ENCODE measurements at places on chromosomes 4 and X. TPM values are rescaled to one million over a fixed set of nuclear protein-coding genes. Genes with fewer than 3 reads are reported as not detected.

DNA sequence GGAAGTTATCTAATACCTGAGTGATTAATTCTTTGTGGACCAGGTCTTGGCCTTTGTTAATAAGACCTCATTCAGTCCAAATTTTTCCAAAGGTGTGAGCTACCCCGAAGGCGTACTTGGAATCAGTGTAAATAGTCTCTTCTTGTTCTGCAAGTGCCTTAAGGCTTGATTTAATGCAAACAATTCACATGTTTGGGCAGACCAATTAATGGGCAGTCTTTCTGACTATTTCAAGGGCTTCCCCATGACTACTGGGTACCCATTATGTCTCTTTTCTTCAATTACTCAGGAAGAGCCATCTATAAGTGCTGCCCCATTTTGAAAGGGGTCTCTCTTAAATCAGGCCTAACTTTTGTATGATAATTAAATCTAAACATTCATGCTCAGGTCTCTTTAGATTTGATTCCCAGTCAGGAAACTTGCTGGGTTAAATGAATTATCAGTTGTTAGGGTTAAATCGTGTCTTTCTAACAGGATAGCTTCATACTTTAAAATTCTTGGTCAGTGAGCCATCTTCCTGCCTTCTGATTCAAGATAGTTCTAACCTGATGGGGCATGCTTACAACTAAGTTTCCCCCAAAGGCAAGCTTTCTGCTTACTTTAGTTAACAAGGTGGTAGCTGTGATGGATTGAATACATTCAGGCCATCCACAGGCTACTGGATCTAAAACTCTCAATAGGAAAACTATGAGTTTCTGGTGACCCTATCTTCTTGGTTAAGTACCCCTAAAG lies 179.6 kb downstream of the CCNG2 start:
- DNase-seq = no peak

- DNase-seq = no peak
Observed at GRCh38 chr4:2365913-2366210, 52.6 kb downstream of the ZFYVE28 start.

The USP26 gene
- not detected for total RNA-seq

- no peak for DNase-seq
Observed at GRCh38 chr4:110632506-110633357, 9.9 kb upstream of the PITX2 start.

- no peak for DNase-seq
Observed at GRCh38 chr4:13893211-13893610, 265.7 kb upstream of the BOD1L1 start.

- no peak for DNase-seq
Observed at GRCh38 chrX:134659761-134660160, 1.5 kb upstream of the PLAC1 start.

- DNase-seq = no peak
Observed at GRCh38 chr4:157832596-157832995, 340.2 kb downstream of the GASK1B start.

DNA sequence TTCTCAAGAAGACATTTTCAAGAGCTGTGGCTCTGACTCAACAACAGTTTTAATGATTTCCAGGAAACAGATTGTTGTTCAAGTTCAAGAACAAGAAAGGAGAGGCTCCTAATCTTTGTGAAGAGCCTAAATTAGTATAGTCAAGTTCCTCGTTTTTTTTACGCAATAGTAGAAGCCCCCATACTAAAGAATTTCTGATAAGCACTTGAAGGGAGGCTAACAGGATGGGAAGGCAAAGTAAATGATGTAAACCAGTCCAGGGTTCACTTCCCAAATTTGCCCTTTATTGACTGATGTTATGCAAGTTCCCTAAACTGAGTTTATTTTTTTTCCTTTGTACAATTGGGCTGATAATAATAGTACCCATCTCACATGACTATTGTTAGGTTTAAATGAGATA lies 178.2 kb downstream of the RTL9 start:
- no peak for DNase-seq

- DNase-seq = no peak
Observed at GRCh38 chr4:78684325-78685079, 91.6 kb upstream of the BMP2K start.

The FAM200B gene
- 36.1 TPM for total RNA-seq

The SLC25A14 gene
- total RNA-seq = 19.3 TPM

The CLCN4 gene
- 5.7 TPM for total RNA-seq

The GRID2 gene
- total RNA-seq = 3.2 TPM

DNA sequence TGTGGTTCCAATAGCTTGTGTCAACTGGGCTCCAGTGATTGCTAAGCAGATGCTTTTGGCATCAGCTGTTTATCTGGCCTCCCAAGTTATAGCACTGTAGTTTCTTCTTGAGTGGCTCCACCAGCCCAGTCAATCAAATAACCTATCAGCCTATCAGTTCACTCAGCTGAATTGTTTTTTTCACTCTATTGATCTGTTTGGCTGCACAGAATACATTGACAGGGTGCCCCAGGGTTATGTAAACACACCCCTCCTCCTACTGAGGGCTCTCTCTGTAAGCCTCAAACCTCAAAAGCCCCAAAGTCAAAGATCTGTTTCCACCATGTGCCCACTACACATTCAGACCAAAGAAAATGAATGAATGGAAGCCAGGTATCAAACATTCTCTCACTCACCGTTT lies 214.0 kb downstream of the HS6ST2 start:
- no peak for DNase-seq

GRCh38 chr4:186266729-186267456 lies 904 bp downstream of the F11 start:
- peak; percentile 44 for DNase-seq

The UGDH gene
- 76.2 TPM for total RNA-seq

The CLIC2 gene
- total RNA-seq = 0.54 TPM

DNA sequence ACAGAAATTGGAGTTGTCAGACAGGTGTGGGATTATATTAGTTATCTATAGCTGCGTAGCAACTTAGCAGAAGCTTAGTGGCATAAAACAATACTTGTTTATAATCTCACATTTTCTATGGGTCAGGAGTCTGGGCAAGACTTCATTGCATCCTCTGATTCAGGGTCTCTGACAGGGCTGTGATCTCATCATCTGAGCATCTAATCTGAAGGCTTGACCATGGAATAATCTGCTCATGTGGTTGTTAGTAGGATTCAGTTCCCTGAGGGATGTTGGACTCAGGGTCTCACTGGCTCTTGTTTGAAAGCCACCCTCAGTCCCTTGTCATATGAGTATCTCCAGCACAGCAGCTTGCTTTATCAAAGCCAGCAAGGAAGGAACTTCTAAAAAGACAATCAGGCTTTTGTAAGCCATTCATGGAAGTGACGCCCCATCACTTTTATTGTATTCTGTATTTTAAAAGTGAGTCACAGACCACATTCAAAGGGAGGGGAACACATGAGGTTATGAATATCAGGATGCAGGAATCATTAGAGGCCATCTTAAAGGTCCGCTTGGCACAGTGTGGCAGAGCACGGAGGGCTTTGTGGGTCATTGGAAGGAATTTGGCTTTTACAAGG lies 37.2 kb upstream of the FAM9B start:
- DNase-seq = no peak

DNA sequence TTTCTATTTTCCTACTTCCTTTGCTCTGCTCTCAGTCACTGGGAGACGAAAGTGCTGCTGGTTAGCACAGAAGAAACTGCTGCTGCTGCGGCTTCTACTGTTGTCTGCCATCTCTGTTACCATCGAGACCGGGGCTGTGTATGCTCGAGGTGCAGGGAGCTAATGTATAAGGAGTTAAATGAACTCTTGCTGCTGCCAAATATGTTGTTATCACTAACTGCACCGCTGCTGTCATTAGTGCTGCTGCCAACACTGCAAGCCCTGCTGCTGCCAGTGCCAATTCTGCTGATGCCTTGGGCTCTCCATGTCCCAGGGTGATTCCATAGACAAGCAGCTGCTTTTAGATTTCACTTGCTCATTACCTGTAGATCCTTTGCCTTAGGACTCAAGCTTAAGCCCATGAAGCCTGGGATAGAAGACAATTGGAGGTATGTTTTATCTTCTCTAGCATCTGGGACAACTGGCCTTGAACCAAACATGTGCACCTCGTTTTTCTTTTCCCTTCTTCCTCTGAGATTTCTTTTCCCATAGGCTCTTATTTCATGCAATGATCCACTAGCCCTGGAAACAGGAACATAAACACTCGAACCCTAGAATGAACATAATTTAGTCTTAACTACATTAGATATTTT lies 107.8 kb downstream of the CCSER1 start:
- DNase-seq = no peak

- no peak for DNase-seq
Observed at GRCh38 chr4:151599863-151600262, 160.9 kb downstream of the GATB start.

DNA sequence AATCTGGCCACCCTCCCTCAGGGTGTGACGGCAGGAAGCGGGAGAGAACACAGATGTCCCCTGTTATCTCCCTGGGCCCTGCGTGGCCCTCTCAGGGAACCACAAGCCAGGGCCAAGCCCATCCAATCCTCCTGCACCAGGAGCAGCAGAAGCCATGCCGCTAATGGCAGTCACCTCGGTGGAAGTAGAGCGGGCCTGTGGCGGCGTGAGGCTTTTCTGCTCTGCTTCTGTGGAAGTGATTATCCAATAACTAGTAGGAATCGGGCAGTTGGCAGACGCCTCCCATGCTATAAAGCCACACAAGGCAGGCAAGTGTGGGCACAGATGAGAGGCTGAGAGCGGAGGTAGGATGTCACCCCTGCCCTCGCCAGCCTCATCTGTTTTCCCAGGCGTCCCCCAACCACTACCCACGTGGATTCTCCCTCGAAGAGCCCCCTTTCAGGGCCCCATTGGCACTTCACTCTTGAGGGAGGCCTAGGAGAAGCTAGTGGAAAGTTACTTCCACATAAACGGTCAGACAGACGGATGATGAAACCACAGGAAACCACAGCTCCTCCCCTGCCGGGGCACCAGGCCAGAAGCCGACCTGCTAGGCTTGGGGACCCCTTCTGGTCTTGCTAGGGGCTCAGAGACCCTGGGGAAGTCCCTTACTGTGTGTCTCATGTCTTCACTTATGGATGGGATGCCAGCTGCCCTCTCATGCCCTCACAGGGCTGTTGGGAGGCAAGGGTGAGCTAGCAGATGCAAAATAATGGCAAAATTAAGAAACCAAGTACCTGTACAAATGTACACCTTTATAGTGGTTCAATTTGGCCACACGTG lies 18.8 kb upstream of the TMSB4X start:
- no peak for DNase-seq

The SULT1B1 gene
- total RNA-seq = 0.34 TPM

The VCX gene
- total RNA-seq = 0.41 TPM

- DNase-seq = no peak
Observed at GRCh38 chrX:149987613-149988012, 49.3 kb upstream of the EOLA2 start.

The GABRB1 gene
- total RNA-seq = not detected

The UGT2B15 gene
- 0.11 TPM for total RNA-seq

DNA sequence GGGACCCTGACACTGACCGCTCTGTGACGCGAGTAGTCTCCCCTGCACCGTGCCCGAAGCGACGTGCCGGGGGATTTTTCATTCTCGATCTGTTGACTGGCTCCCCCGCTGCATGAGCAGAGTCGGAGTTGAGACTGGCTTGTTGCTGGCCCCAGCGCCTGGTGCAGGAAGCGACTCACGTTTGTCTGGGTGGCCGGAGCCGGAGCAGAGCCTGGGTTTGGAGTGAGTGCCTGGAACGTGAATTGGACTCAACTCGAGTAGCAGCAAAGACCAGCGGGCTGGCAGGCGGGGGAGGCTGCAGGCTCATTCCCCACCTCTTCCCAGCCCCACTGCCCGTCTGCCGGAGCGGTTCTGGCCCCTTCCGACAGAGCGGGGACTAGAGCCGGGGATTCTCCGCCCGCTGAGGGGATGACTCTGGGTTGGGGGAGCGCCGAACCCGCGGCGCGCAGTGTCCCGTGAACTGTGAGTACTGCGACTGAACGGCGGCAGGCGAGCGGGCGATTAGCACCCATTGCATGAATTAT lies 554 bp downstream of the PCDH7 start:
- DNase-seq = peak; percentile 65

The MAB21L2 gene
- total RNA-seq = 14.2 TPM

- no peak for DNase-seq
Observed at GRCh38 chr4:168451331-168451730, 29.0 kb downstream of the DDX60L start.

GRCh38 chr4:52585379-52585778 lies 73.7 kb downstream of the USP46 start:
- no peak for DNase-seq

DNA sequence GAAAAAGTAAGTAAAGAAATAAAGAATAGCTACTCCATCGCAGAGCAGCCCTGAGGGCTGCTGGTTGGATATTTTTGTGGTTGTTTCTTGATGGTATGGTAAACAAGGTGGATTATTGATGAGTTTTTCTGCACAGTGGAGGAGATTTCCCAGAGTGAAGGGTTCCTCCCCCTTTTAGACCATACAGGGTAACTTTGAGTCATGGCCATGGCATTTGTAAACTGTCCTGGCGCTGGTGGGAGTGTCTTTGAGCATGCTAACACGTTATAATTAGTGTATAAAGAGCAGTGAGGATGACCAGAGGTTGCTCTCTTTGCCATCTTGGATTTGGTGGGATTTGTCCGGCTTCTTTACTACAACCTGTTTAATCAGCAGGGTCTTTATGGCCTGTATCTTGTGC lies 128.2 kb downstream of the ASMT start:
- DNase-seq = no peak

GRCh38 chr4:44256414-44256813 lies 192.2 kb downstream of the KCTD8 start:
- no peak for DNase-seq

GRCh38 chrX:19342331-19342906 lies 1.3 kb upstream of the PDHA1 start:
- DNase-seq = no peak

GRCh38 chrX:42241421-42241820 lies 318.1 kb upstream of the CASK start:
- no peak for DNase-seq

DNA sequence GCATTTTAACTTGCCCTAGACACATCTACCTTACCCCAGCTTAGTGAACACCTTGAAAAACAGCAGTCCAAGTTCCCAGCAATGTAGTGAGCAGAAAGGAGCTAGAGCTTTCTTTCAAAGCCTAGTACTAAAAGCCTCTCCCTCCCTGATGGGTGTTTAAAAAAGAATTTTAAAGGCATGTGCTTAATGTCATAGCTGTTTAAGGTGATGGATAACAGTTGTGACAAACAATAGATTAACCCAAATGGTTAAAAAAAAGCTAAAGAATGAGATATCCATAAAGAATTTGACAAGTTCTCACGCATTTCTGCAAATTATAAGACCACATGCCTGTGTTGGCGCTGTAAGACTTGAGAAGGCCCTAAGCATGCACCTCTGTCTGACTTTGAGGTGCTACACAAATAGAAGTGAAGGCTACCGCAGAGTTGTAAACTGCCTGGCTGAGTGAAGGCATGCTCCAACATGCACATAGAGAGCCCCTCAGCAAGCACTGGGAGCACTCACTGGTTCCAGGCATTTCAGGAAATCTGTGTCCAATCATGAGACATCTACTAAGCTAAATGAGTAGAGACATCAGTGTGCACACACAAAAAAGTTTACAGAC lies 94.0 kb downstream of the PHF8 start:
- no peak for DNase-seq

DNA sequence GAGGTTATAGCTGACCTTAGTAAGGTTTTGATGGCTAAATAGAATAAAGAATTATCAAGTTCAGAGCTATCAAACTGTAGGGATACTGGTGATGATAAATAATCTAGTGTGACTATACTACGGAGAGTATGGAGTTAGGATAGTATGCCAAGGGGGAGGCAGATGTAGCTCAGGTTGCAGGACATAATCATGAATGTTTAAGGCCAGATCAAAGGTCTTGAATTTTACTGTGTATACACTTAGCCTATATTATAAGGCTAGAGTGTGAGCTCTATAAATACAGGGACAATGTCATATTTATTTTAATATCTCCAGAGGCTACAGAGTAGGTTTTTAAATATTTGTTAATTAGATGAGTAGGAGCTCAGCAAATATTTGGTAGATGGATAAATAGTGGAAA lies 131.1 kb upstream of the STIM2 start:
- no peak for DNase-seq
